ENCODE measurements at places on chromosomes 12 and 14. TPM values are rescaled to one million over a fixed set of nuclear protein-coding genes. Genes with fewer than 3 reads are reported as not detected.
A peak's percentile ranks its signal among the peaks of the same experiment; 100 is the strongest.

GRCh38 chr12:32896432-32897280, at the start of gene PKP2:
Gene PKP2, minus strand, starts transcription at chr12:32896777. Its CDS starts 46 bp downstream, at chr12:32896731.
- H3K27me3 ChIP-seq = peaks cover 59% of the 10 kb centered on the region
- H3K27ac ChIP-seq = peak within 1 kb of the TSS; percentile 79
- H3K4me1 ChIP-seq = peaks cover 9% of the 10 kb centered on the region
- peak within 1 kb of the TSS; percentile 46 for H3K4me3 ChIP-seq
- DNase-seq = no peak

GRCh38 chr14:93952829-93953228, 23.5 kb downstream of the ASB2 start:
- DNase-seq = no peak
- no peak overlapping the region for H3K4me3 ChIP-seq
- no peaks in the 10 kb centered on the region for H3K4me1 ChIP-seq
- H3K36me3 ChIP-seq = no peaks in the 10 kb centered on the region
- no peak overlapping the region for H3K27ac ChIP-seq

DNA sequence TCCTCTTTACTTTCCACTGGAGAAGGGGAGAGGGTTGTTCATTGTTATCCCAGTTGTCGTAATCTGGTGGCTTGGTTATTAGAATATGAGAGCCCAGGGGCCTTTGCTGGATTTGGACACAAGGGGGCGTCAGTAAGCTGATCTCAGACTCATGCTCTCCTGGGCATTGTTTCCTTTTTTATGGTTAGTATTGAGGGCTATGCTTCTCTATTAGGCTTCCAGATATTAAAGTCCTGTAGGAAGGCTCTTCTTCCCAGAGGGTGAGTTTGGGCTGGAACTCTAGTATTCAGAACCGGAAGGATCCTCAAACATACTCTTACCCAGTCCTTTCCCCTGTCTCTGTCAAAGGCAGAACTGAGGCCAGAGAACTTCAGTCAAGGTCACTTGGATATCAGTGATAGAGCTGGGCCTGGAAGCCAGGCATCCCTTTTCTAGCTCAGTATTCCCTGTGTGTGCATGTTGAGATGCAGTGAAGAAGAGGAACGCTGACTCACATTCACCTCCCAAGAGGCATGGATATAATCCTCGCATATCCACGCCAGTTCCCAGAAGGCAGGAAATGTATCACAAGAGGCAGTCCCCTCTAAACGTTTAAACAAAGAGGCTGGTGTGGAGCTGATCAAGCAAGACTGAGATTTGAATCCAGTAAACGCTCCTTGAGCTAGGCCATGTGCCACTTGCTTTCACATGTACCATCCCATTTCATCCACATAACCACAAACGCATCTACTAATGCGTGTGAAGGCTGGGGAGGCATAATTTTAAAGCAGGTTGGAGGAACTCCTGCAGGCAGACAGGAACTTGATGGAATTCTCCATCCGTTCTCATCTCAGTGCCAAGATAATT, 41.6 kb downstream of the UBE3B start:
- H3K4me3 ChIP-seq = no peak overlapping the region
- peaks cover 100% of the 10 kb centered on the region for H3K36me3 ChIP-seq
- DNase-seq = no peak
- no peaks in the 10 kb centered on the region for H3K27me3 ChIP-seq
- peak overlapping the region; percentile 58 for H3K27ac ChIP-seq

GRCh38 chr12:38689704-38690103, 215.7 kb downstream of the CPNE8 start:
- H3K4me3 ChIP-seq = no peak overlapping the region
- H3K36me3 ChIP-seq = no peaks in the 10 kb centered on the region
- no peak overlapping the region for H3K27ac ChIP-seq
- no peaks in the 10 kb centered on the region for H3K4me1 ChIP-seq
- no peak for DNase-seq

DNA sequence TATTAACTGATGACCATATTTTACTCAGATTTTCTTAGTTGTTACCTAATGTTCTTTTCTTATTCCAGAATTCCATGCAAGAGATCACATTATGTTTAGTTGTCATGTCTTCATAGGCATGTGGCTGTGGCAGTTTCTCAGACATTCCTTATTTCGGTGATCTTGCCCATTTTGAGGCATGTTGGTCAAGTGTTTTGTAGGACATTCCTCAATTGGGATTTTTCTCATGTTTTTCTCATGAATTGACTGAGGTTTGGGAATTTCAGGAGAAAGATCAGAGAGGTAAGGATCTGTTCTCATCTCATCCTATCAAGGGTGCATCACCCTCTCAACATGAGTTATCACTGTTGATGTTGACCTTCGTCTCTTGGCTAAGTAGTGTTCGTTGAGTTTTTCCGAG, 81.3 kb downstream of the CHST11 start:
- H3K4me1 ChIP-seq = no peaks in the 10 kb centered on the region
- no peak overlapping the region for H3K27ac ChIP-seq
- DNase-seq = no peak
- no peaks in the 10 kb centered on the region for H3K36me3 ChIP-seq
- no peak overlapping the region for H3K4me3 ChIP-seq

GRCh38 chr12:98456576-98457573, 58.5 kb upstream of the TMPO start:
- no peak overlapping the region for H3K27ac ChIP-seq
- no peaks in the 10 kb centered on the region for H3K36me3 ChIP-seq
- peaks cover 14% of the 10 kb centered on the region for H3K27me3 ChIP-seq
- H3K4me3 ChIP-seq = peak overlapping the region; percentile 60
- no peaks in the 10 kb centered on the region for H3K4me1 ChIP-seq

GRCh38 chr14:74763803-74764531, 851 bp downstream of the YLPM1 start:
- DNase-seq = no peak
- H3K36me3 ChIP-seq = no peaks in the 10 kb centered on the region
- H3K27ac ChIP-seq = peak overlapping the region; percentile 93
- H3K4me1 ChIP-seq = peaks cover 17% of the 10 kb centered on the region
- H3K27me3 ChIP-seq = no peaks in the 10 kb centered on the region

DNA sequence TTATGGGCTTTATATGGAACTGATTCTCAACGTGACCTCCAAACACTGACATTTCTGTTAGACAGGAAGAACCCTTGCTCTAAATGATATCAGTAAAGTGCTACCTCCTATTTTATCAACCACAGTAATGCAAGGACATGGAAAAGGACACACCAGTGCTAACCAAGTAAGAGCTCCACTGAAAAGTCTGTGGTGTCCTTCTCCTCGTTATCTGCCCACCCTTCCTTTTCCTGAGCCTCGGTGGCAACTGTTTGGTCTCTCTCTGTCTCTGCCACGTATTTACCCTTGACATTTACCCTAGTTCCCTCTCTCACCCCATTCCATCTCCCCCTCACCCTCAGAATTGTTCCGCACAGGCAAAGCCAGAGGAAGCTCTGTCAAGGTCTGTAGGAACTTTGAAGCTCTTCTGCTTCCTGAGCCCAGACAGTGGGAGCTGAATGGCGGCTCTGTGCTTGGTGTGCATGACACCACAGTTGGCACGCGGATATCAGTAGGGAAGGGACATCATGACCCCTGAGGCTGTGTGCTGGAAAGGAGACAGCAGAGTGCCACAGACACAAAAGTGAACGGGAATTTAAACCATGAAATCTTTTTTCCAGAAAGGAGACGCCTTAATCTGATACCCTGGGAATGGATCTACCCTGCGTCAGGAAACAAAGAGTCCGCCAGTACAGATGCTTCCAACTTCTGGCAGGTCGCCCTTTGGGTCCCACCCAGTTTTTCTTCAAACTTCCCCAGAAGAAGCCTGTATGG, 50.8 kb downstream of the NTN4 start:
- no peak overlapping the region for H3K27ac ChIP-seq
- H3K4me3 ChIP-seq = no peak overlapping the region
- no peaks in the 10 kb centered on the region for H3K36me3 ChIP-seq
- peaks cover 22% of the 10 kb centered on the region for H3K4me1 ChIP-seq
- no peaks in the 10 kb centered on the region for H3K27me3 ChIP-seq

DNA sequence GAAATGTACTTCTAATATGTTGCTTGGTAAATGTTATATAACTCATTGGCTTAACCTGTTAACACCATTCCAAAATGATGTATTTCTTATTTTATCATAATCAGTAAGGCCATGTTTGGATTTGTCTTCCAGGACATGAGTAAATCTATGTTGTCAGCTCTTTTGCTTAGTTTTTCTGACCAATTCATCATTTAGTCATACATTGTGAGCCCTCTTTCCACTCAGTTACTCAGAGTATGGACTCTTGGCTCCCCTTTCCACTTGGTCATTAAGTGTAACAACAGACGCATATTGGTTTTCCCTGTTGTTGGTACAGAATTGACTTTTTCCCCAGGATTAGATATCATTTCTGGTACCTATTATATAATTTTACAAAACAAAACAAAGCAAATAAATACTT, 9.0 kb upstream of the CLEC4D start:
- H3K36me3 ChIP-seq = no peaks in the 10 kb centered on the region
- H3K27ac ChIP-seq = no peak overlapping the region
- no peak overlapping the region for H3K4me3 ChIP-seq
- no peak for DNase-seq
- peaks cover 19% of the 10 kb centered on the region for H3K27me3 ChIP-seq

GRCh38 chr14:59292921-59293534, 104.6 kb downstream of the DAAM1 start:
- H3K36me3 ChIP-seq = peaks cover 38% of the 10 kb centered on the region
- no peak for DNase-seq
- H3K27ac ChIP-seq = no peak overlapping the region

DNA sequence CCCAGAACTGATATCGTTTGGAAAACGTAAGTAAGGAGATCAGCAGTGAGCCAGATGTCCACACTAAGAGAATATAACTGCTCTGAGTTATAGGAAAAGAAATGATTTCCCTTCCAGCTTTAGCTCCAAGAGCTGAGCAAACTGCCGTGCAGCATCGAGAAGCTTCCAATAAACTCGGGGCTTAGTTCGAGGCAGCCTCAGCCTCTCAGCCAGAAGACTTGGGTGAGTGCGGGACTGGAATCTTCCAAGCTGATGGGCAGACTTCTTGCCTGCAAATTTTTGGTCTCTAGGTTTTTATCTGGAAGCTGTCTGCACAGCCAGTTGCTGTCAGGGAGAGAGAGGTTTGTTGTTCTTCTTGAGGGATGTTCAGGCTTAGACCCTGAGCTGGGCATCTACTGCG, 196.1 kb downstream of the PHETA1 start:
- H3K36me3 ChIP-seq = no peaks in the 10 kb centered on the region
- no peak overlapping the region for H3K4me3 ChIP-seq
- H3K27me3 ChIP-seq = peaks cover 64% of the 10 kb centered on the region
- no peak for DNase-seq
- no peaks in the 10 kb centered on the region for H3K4me1 ChIP-seq

GRCh38 chr14:54498579-54498978, 9.8 kb upstream of the GMFB start:
- no peaks in the 10 kb centered on the region for H3K27me3 ChIP-seq
- no peak overlapping the region for H3K4me3 ChIP-seq
- H3K4me1 ChIP-seq = no peaks in the 10 kb centered on the region
- H3K36me3 ChIP-seq = no peaks in the 10 kb centered on the region

DNA sequence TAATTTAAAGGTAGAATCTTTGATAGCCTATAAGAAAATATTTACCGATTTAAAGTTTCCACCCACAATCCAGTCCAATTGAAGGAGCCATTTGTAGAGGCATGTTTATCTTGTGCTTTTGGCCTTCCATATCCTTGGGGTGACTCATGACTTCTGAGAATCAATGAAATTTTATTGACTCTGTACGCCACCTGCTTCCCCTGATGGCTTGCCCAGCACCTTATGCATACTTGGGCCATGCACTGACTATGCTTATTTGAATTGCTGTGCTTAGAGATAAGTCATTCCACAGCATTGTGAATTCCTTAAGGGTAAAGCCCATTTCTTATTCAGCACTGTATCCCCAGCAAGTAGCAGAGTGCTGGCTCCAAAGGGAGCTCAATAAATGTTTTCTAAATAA, 954.8 kb upstream of the SEL1L start:
- H3K4me3 ChIP-seq = no peak overlapping the region
- no peaks in the 10 kb centered on the region for H3K36me3 ChIP-seq
- no peaks in the 10 kb centered on the region for H3K27me3 ChIP-seq
- no peaks in the 10 kb centered on the region for H3K4me1 ChIP-seq
- H3K27ac ChIP-seq = no peak overlapping the region

DNA sequence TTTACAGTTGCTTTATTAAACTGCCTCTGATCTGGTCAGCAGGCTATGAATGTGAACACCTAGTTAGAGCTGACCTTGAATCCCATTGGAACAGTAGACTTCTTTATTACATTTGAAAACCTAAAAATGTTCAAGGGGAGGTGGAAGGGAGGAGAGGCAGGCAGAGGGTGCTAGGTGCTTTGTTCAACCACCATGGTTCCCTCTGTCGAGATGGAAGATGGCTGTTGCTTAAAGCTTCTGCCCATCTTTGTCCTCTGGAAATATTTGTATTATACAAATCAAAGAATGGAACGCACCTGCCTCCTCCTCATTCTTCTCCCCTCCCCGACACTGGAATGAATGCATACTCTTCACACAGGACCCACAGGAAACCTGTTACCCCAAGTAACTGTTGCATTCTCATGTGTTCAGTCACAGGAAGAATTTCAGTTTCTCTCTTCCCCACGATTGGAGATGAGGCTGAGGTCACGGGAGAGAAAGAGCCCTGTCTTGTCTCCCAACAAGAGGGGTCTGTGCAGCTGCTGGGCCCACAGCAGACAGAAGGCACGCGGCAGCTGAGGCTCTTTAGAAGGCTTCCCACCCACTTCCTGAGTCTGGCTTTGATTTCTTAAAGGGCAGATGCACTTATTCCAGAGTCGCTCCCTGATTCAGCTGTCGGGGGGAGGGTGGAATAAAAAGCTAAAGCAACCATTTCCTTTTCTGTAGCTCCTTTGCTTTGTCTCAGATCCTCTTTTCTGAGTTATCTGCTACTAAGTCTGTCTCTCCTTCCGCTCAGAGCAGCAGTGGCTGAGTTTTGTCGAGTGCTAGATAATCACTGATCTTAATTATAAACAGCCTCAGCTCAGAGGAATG, 217.9 kb upstream of the BTG1 start:
- no peak for DNase-seq
- H3K27me3 ChIP-seq = no peaks in the 10 kb centered on the region
- H3K36me3 ChIP-seq = no peaks in the 10 kb centered on the region
- H3K4me3 ChIP-seq = peak overlapping the region; percentile 51

- H3K4me1 ChIP-seq = peaks cover 14% of the 10 kb centered on the region
- no peak overlapping the region for H3K4me3 ChIP-seq
- no peak overlapping the region for H3K27ac ChIP-seq
- H3K36me3 ChIP-seq = no peaks in the 10 kb centered on the region
- no peaks in the 10 kb centered on the region for H3K27me3 ChIP-seq
Measured at GRCh38 chr14:24630872-24631477, 3.0 kb downstream of the GZMB start.

- H3K4me3 ChIP-seq = no peak overlapping the region
- peaks cover 7% of the 10 kb centered on the region for H3K4me1 ChIP-seq
- peak overlapping the region; percentile 15 for H3K27ac ChIP-seq
- no peak for DNase-seq
- H3K36me3 ChIP-seq = no peaks in the 10 kb centered on the region
Measured at GRCh38 chr12:52221070-52221781, 11.8 kb upstream of the KRT7 start.

YY1 gene
- 46.5 TPM for total RNA-seq

PRIMA1 gene
- total RNA-seq = 1.0 TPM

RIMBP2 gene
- 0.08 TPM for total RNA-seq

CARMIL3 gene
- 1.2 TPM for total RNA-seq

A2M gene
- 467 TPM for total RNA-seq

DENND5B gene
- 2.0 TPM for total RNA-seq

KRT72 gene
- not detected for total RNA-seq

CPNE6 gene
- total RNA-seq = not detected

RERG gene
- total RNA-seq = 1.4 TPM

GLIPR1L1 gene
- not detected for total RNA-seq

NEK9 gene
- 18.9 TPM for total RNA-seq

Data from esophagus squamous epithelium (tissue), 5 donors.